ENCODE measurements at places on chromosomes 4 and X. TPM values are rescaled to one million over a fixed set of nuclear protein-coding genes. Genes with fewer than 3 reads are reported as not detected.

CAPN6 gene
- 0.16 TPM for total RNA-seq

DNA sequence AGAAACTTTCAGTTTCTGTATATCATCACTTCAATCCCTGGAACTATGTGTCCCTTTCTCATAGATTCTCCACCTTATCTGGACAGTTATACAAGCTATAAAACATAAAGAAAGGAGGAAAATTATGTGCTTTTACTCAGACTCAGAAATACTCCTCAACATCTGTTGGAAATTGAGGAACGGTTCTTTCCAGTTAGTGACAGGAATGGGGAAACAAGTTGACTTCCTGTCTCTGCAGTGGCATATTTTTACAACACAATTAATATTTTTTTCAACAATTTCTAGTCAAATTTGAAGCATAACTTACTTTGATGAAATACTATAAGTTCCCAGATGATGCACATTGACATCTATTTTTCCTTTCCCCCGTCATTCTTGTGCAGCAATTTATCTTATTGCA, 27.9 kb downstream of the ABHD18 start:
- DNase-seq = no peak

DNA sequence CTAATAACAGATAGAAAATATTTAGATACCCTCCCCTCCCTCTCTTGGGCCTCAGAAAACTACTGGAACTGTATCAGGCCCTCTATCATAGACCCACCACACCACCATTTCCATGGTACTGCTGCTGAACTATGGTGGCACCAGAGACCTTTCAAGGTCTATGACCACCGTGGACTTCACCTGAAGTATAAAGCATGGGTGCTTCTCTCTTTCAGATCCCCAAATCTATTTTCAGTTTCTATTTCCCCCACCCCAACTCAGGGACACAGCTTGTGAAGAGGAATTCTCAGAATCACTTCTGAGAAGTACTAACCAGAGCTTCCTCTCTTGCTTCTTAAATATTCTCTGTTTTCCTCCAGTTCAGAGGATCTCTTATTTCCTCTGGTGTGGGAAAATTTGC, 840.8 kb upstream of the HTR2C start:
- DNase-seq = no peak

- DNase-seq = no peak
Measured at GRCh38 chrX:19332983-19333382, 10.7 kb upstream of the PDHA1 start.

SPANXB1 gene
- not detected for total RNA-seq

- no peak for DNase-seq
Measured at GRCh38 chr4:82388405-82388804, 14.6 kb upstream of the HNRNPD start.

GRCh38 chr4:182556580-182556979, 313.4 kb downstream of the TENM3 start:
- DNase-seq = no peak

GRCh38 chr4:4666693-4667621, 125.1 kb upstream of the STX18 start:
- DNase-seq = no peak

GRCh38 chr4:7206911-7207567, 14.7 kb downstream of the SORCS2 start:
- DNase-seq = no peak

DNA sequence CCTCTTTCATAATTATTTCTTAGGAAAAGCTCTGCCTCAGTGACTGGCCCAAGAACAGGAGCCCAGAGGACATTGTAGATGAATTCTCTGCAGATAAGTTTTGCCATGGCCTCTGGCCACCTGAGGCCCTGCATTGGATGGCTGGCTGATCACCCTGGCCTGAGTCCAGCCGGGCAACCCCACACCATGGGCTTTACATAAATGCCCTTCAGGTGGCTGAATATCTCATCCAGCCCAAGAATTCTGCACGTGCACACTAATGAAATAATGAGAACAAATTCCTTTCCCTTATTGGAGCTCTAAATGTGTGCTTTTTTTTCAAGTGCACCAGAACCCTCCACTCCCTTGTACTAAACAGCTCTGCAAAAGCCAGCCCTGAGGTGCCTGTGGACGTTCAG, 65.7 kb downstream of the IRF2 start:
- DNase-seq = peak; percentile 26

- no peak for DNase-seq
Measured at GRCh38 chr4:40227284-40227683, 30.5 kb downstream of the RHOH start.
